Aorta (tissue), 5 donors: ENCODE measurements at places on chromosomes 6 and 20. TPM values are rescaled to one million over a fixed set of nuclear protein-coding genes. Genes with fewer than 3 reads are reported as not detected.

Gene RNF182
- 0.60 TPM for total RNA-seq

Gene HEY2
- total RNA-seq, result 19.1 TPM

DNA sequence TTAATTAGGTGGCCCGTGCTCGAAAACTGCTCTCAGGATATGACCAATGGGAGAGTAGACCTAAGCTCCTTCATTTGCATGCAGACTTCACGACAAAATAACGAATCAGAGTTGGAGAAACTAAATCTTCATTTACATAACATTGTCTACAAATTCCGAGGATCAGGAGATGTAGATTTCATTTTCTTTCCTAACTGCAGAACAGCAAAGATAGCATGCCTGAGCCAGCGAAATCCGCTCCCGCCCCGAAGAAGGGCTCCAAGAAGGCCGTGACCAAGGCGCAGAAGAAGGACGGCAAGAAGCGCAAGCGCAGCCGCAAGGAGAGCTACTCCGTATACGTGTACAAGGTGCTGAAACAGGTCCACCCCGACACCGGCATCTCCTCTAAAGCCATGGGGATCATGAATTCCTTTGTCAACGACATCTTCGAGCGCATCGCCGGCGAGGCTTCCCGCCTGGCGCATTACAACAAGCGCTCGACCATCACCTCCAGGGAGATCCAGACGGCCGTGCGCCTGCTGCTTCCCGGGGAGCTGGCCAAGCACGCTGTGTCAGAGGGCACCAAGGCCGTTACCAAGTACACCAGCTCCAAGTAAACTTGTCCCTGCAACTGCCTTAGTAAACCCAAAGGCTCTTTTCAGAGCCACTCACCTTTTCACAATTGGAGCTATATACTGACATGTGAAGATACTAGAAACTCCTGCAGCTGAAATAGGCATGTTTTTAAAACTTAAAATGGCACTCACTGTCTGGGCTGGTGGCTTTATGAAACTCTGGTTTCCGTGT lies 96.5 kb downstream of the HFE start:
- H3K27ac ChIP-seq, result peak overlapping the region; percentile 63
- H3K4me1 ChIP-seq, result no peaks in the 10 kb centered on the region
- H3K4me3 ChIP-seq, result peak overlapping the region; percentile 73
- H3K27me3 ChIP-seq, result no peaks in the 10 kb centered on the region
- no peaks in the 10 kb centered on the region for H3K36me3 ChIP-seq

Gene COL19A1
- 1.8 TPM for total RNA-seq

GRCh38 chr6:106913676-106914280 lies 60.8 kb downstream of the CD24 start:
- no peaks in the 10 kb centered on the region for H3K36me3 ChIP-seq
- H3K27ac ChIP-seq, result no peak overlapping the region
- no peak for DNase-seq

DNA sequence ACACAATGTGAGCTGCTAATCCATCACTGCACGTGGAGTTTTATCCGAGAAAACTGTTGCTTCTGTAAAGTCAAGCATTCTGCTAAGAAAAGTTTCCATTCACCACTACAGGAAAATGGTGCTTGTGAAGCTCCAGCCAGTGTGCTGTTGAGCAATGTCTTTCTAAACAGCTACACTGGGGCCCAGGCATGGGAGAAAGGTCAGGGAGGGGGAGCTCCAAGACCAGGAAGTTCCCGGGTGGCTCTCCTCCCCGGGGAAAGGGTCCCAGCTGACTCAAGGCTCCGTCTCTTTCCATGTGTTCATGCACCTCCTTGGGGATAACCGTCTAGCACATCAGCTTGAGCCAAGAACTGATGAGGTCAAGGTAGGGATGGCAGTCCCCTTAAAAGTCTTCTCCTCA lies 20.5 kb downstream of the RPP40 start:
- no peak for DNase-seq
- H3K4me3 ChIP-seq, result no peak overlapping the region
- no peaks in the 10 kb centered on the region for H3K27me3 ChIP-seq
- no peaks in the 10 kb centered on the region for H3K4me1 ChIP-seq
- H3K36me3 ChIP-seq, result no peaks in the 10 kb centered on the region

Gene NANP
- total RNA-seq, result 5.6 TPM

GRCh38 chr6:166027761-166028160 lies 139.9 kb downstream of the TBXT start:
- no peak overlapping the region for H3K4me3 ChIP-seq
- no peaks in the 10 kb centered on the region for H3K27me3 ChIP-seq
- H3K36me3 ChIP-seq, result no peaks in the 10 kb centered on the region
- no peak overlapping the region for H3K27ac ChIP-seq
- DNase-seq, result no peak
- no peaks in the 10 kb centered on the region for H3K4me1 ChIP-seq

GRCh38 chr6:110348961-110349690 lies 9.0 kb downstream of the METTL24 start:
- no peaks in the 10 kb centered on the region for H3K27me3 ChIP-seq
- DNase-seq, result no peak
- no peak overlapping the region for H3K4me3 ChIP-seq
- no peak overlapping the region for H3K27ac ChIP-seq
- peaks cover 1% of the 10 kb centered on the region for H3K36me3 ChIP-seq

- no peak for DNase-seq
- H3K4me3 ChIP-seq, result no peak overlapping the region
- no peaks in the 10 kb centered on the region for H3K36me3 ChIP-seq
- H3K27ac ChIP-seq, result peak overlapping the region; percentile 52
- H3K27me3 ChIP-seq, result no peaks in the 10 kb centered on the region
These were observed 22.2 kb downstream of the HLA-A start for GRCh38 chr6:29964518-29964886.

GRCh38 chr6:152952045-152952444 lies 30.8 kb downstream of the FBXO5 start:
- no peak overlapping the region for H3K4me3 ChIP-seq
- H3K27me3 ChIP-seq, result no peaks in the 10 kb centered on the region
- H3K36me3 ChIP-seq, result no peaks in the 10 kb centered on the region
- no peak overlapping the region for H3K27ac ChIP-seq
- H3K4me1 ChIP-seq, result no peaks in the 10 kb centered on the region
- no peak for DNase-seq

- no peaks in the 10 kb centered on the region for H3K4me1 ChIP-seq
- peaks cover 8% of the 10 kb centered on the region for H3K36me3 ChIP-seq
- H3K27me3 ChIP-seq, result no peaks in the 10 kb centered on the region
- no peak overlapping the region for H3K4me3 ChIP-seq
These were observed 70.1 kb downstream of the TRMT11 start for GRCh38 chr6:126056355-126057004.

Gene CPXM1
- total RNA-seq, result 3.7 TPM

Gene BCAS1
- 1.1 TPM for total RNA-seq

GRCh38 chr6:6452002-6452401 lies 131.5 kb upstream of the F13A1 start:
- H3K4me1 ChIP-seq, result no peaks in the 10 kb centered on the region
- H3K4me3 ChIP-seq, result no peak overlapping the region
- no peak for DNase-seq
- H3K27ac ChIP-seq, result no peak overlapping the region
- H3K27me3 ChIP-seq, result no peaks in the 10 kb centered on the region
- no peaks in the 10 kb centered on the region for H3K36me3 ChIP-seq

GRCh38 chr20:31515072-31515774 lies 981 bp downstream of the HM13 start:
- H3K27ac ChIP-seq, result no peak overlapping the region
- H3K4me1 ChIP-seq, result peaks cover 3% of the 10 kb centered on the region
- H3K27me3 ChIP-seq, result no peaks in the 10 kb centered on the region
- no peaks in the 10 kb centered on the region for H3K36me3 ChIP-seq
- H3K4me3 ChIP-seq, result peak overlapping the region; percentile 38
- no peak for DNase-seq

- H3K27ac ChIP-seq, result no peak overlapping the region
- H3K4me3 ChIP-seq, result no peak overlapping the region
- H3K36me3 ChIP-seq, result no peaks in the 10 kb centered on the region
- no peak for DNase-seq
- no peaks in the 10 kb centered on the region for H3K4me1 ChIP-seq
These were observed 72.3 kb upstream of the CD2AP start for GRCh38 chr6:47405273-47405672.

DNA sequence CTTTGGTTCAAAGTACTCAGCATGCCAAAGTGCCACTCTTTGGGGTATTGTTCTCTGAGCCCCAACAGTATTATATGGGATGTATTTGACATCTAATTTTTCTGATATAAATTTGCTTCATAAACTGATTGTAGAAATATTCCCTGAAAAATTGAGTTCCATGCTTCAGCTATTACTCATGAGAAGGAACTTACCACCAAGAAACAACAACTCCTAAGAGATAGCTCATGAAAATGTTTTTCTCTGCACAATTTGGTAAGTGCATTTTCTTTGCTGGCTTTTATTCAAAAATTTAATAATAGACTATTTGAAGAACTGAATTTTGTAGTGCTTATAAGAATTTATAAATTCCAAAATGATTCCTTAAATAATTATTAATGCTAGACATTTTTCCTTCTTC lies 12.8 kb upstream of the TPD52L1 start:
- H3K27ac ChIP-seq, result peak overlapping the region; percentile 51
- no peaks in the 10 kb centered on the region for H3K36me3 ChIP-seq
- no peak overlapping the region for H3K4me3 ChIP-seq
- no peak for DNase-seq
- H3K27me3 ChIP-seq, result no peaks in the 10 kb centered on the region
- H3K4me1 ChIP-seq, result peaks cover 2% of the 10 kb centered on the region

DNA sequence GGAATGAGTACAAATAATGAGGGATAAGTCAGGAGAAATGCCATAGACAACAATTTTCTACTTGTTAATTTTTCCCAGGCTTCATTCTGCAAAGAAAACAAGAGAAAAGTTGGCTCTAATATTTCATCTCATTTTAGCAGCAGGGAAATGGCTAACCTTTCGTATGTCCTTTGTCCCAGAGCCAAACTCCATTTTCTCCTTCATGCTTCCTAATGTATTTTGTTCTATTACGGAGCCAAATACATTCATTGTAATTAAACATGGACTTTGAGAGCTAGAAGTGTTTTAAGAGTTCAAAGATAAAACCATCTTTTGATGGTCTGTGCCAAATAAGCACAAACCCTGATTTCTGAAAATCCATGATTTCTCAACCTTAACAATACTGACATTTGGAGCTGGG lies 136.9 kb downstream of the PTCHD4 start:
- no peak for DNase-seq
- no peak overlapping the region for H3K4me3 ChIP-seq
- no peak overlapping the region for H3K27ac ChIP-seq
- no peaks in the 10 kb centered on the region for H3K36me3 ChIP-seq

Gene TXLNB
- total RNA-seq, result 1.5 TPM

DNA sequence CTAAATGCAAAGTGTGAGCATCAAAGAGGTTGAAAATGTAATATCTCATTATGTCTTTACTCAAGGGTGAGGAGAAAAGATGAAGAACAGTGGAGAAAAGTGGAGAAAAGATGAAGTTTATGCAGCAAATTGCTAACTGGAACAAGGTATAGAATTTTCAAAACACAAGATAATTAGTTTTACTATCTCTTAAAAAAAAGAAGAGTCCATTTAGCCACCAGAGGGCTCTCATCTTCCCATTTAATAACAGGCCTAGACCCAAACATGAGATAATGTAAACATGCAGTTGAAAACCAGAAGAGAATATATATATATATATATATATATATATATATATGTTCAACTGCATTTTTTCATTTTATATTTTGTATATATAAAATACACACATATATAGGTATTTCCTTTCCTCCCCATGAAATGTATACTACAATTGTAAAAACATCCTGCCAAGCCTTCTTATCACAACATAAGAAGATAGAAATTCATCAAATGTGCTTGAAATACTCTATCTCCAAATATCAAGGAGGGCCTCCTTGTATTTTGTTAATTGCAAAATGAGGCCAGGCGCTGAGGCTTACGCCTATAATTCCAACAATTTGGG lies 78.4 kb downstream of the ADTRP start:
- DNase-seq, result no peak
- H3K4me3 ChIP-seq, result no peak overlapping the region

Gene RCAN2
- 235 TPM for total RNA-seq

DNA sequence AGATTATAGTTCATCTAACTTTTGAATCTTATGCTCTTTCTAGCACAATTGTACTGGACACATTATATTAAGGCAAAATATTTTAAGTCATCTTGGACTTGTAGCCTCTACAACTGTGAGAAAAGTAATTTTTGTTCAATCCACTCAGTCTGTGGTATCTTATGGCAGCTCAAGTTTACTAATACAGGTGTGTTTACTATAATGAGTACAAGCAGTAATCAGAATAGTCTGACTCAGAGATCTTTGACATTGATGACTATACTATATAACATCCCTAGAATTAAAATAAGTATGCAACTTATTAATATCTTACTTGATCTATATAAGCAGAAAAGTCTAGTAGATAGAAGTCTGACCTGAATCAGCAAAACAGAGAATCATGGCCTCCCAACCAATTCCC lies 40.7 kb upstream of the PRSS16 start:
- DNase-seq, result no peak
- H3K36me3 ChIP-seq, result no peaks in the 10 kb centered on the region
- no peak overlapping the region for H3K4me3 ChIP-seq

Gene EDN3
- not detected for total RNA-seq

GRCh38 chr6:132443206-132443605 lies 41.9 kb upstream of the MOXD1 start:
- no peaks in the 10 kb centered on the region for H3K4me1 ChIP-seq
- no peak overlapping the region for H3K27ac ChIP-seq
- DNase-seq, result no peak
- no peaks in the 10 kb centered on the region for H3K27me3 ChIP-seq

Gene NOX3
- not detected for total RNA-seq

GRCh38 chr6:56480246-56480645 lies 162.4 kb downstream of the DST start:
- H3K27me3 ChIP-seq, result no peaks in the 10 kb centered on the region
- no peak overlapping the region for H3K4me3 ChIP-seq
- H3K27ac ChIP-seq, result no peak overlapping the region
- no peak for DNase-seq
- H3K36me3 ChIP-seq, result peaks cover 4% of the 10 kb centered on the region
- no peaks in the 10 kb centered on the region for H3K4me1 ChIP-seq

DNA sequence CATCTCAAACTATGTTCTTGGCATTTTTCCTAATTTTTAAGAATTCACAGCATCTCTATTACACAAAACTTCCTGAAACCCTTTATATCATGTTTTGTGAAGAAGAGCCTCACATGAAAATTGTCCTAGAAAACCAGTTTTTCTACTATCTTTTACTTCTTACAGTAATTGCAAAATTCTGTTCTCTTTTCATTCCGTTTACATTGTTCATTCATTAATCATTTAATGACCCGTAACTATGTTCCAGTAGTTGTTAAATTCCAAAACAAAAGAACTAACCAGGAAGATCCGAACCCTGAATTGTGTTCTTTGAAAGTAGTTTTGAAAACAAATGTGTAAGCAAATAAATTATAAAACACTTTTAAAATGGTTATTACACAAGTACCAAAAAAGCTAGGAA lies 597.0 kb downstream of the EYS start:
- H3K36me3 ChIP-seq, result no peaks in the 10 kb centered on the region
- no peak for DNase-seq
- H3K4me3 ChIP-seq, result no peak overlapping the region
- H3K27ac ChIP-seq, result no peak overlapping the region
